Brain (organoid and tissue), 16 donors: ENCODE measurements at places on chromosomes 13 and 19. TPM values are rescaled to one million over a fixed set of nuclear protein-coding genes. Genes with fewer than 3 reads are reported as not detected.

Gene SUCLA2
- polyA plus RNA-seq, result 17.8 TPM

- no peak for DNase-seq
Observed at GRCh38 chr19:41928221-41928683, at the start of gene ERFL. Gene ERFL (minus strand): TSS chr19:41928449. CDS start chr19:41912919, 15,530 bp downstream.

Gene CRLF1
- polyA plus RNA-seq, result 22.2 TPM

Gene IGFL3
- polyA plus RNA-seq, result not detected

GRCh38 chr19:17235300-17235970 is 9.4 kb downstream of the OCEL1 start:
- peak; percentile 90 for DNase-seq

DNA sequence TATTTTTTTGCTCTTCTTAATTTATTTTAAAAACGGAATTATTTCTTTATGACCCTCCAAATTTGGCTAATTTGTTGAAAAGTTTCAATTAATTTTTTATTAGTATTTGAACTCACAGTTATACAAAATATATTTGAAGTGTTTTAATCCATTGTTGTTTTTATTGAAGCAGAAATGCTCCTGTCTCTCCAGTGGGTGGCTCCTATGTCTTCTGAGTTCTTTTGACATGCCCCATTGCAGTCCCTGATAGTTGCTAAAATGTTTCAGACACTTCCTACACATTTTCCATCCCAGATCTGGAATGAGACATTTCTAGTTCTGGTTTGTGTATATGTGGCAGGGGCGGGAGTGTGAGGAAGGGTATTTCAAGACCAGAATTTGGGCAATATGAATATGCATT is 579.4 kb upstream of the PRR20A start:
- no peak for DNase-seq

Gene ZNF99
- not detected for polyA plus RNA-seq

GRCh38 chr13:81987159-81987558 is 1646.2 kb upstream of the SPRY2 start:
- DNase-seq, result no peak

DNA sequence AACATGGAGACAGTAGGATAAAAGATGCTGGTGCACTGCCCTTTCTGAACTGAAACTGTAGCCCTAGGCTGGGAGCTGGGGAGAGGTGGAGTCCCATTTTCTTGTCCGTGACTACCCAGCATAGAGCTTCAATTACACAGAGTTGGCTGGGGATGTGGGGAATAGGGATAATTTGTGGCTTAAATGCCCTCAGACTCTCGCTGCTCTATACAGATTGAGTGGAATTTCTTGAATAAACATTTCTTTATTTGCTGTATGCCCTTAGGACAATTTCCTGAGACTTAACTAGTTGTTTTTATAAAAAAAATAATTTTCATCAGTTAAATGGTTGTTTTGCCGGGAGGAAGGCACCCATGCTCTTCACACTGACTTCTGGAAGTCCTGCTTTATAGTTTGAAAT is 7.2 kb downstream of the IGFL2 start:
- no peak for DNase-seq

GRCh38 chr19:2567580-2567979 is 91.7 kb downstream of the GADD45B start:
- no peak for DNase-seq

GRCh38 chr19:9863759-9864158 is 28.6 kb downstream of the PIN1 start:
- DNase-seq, result no peak

Gene PSG2
- polyA plus RNA-seq, result not detected

Gene CEACAM8
- not detected for polyA plus RNA-seq

- no peak for DNase-seq
Observed at GRCh38 chr13:71359641-71360040, 507.4 kb downstream of the DACH1 start.

GRCh38 chr19:19782783-19783182 is 38.8 kb downstream of the ZNF506 start:
- no peak for DNase-seq

GRCh38 chr13:20142927-20143480 is 17.8 kb downstream of the GJA3 start:
- DNase-seq, result no peak

DNA sequence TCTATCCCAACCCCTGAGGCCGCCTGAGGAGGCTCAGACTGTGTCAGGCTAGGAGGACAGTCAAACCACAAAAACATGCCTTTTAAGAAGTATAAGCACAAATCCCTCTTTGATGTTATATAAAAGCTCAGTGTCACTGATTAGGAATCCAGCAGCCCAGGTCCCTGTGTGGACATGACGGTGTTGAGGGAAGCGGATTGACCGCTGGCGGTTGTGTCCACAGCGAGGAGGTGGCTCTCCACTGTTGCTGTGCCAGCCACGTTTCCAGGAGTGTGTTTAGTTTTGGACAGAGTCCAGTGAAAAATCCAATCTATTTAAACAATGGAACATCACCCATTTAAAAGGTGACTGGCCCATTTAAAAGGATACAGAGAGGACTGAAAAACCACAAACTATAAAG is 7.5 kb upstream of the GJA3 start:
- no peak for DNase-seq

GRCh38 chr19:49094505-49095482 is 9.5 kb downstream of the SNRNP70 start:
- no peak for DNase-seq

Gene IL4I1
- not detected for polyA plus RNA-seq

- DNase-seq, result no peak
Observed at GRCh38 chr13:60121337-60121687, 42.4 kb downstream of the DIAPH3 start.

Gene KLF12
- polyA plus RNA-seq, result 4.1 TPM
